NCI-H1105 (cell line): ENCODE measurements at places on chromosomes 5 and 9.

DNA sequence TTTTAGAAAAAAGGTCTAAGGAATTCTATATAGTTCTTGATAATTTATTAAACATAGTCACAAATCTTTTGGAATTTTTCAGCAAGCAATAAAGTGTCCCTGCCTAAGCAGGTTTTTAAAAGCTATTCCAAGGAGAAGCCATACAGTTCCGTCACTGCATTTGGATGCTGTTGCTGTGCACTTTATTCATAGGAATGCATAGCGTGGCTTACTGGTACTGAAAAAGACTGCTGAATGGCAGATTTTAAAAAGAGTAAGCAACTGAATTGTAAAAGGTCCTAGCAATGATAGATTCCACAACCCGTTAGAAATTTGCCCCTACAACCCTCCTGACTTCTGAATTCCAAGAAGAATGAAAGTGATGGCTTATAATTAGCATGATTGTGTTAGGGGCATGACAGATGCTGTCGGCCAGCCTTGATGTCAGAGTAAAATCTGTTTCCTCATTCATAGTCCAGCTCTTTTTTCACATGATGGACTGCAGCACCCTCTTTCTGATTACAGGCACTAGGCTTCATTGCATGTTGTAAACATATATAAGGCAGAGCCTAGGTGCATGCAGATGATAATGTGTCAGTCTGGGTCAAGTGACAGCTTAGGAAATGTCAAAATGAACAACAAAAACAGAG is 227.0 kb downstream of the PDE4D start:
- no peak for DNase-seq

DNA sequence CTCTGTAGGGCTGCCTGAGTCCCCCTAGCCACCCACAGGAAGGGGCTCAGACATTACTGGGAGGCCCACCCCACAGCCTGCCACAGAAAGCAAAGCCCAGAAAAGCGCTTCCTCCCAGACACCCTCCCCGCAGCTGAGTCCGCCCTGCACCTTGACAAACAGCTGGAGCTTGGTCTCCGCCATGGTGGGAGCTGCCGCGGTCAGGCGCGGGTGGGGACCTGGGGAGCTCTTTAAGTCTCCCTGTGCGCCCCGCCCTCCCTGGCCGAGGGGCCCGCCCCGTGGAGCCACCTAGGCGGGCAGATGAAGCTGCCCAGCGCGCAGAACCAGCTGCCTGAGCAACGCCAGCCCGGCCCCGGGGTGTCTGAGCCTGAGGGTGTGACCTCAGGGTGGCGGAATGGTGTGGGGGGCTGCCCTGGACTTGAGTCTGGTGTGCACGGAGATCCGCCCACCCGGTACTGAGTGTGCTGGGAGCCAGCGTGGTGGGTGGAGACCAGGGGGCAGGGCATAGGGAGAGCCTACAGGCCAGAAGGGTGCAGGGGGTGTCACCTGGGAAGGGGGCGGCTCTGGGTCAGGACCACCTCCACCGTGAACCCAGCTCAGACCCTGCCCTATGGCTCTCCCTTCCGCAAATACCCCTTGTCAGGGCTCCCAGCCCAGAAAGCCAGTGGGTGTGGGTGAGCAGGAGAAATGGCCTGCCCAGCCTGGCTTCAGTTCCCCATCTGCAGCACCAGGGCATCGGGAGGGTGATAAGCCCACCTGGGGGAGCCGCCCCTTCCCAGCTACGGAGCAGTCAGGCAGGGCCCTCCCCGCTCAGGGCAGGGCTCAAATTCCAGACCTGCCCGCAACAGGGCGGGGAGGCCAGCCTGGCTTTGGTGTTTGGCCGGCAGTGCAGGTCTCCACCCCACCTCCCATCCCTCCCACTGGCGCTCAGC is at the start of gene CLIC3:
CLIC3 (minus strand) TSS at position 208 of the 932 bp plus-strand sequence; CDS start at position 183, 25 bp downstream.
- no peak for DNase-seq

GRCh38 chr5:53073348-53073747 is 36.2 kb downstream of the MOCS2 start:
- DNase-seq: no peak

DNA sequence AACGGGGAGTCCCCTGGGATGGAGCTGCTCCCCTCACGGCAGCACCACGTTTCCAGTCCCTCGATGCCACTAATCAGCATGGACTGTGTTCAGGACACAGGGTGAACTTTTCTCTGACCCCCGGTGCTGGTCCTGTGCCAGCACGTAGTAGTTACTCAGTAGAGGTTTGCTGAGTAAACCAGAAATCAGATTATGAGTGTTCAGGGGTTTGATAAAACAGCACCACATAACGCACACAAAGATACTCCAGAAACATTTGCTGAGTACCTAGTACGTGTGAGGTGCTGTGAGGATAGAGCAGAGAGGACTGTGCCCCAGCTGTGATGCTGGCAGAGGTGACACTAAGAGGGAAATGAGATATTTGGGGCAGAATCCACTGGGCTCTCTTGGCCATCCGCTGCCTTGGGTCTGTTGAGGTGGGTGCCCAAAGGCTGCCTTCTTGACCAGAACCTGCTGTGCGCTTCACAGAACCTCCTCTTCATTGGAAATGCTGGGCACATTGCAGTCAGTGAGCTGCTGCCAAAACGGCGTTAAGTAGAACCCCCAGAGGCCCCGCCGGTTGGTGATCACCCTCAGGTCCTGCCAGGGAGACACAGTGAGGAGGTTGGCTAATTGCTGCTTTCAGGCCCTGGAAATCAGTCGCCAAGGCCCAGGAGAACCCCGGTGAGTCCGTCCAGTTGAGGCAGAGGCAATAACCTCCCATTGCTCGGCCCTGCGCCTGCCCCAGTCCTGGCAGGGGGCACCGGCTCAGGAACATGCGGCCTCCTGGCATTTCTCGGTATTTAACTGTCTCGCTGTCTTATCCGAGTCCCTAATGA is 49.4 kb downstream of the NEURL1B start:
- DNase-seq: no peak

GRCh38 chr9:101029315-101030085 is 973 bp downstream of the PLPPR1 start:
- no peak for DNase-seq

GRCh38 chr5:73858776-73859175 is 232.8 kb downstream of the ARHGEF28 start:
- no peak for DNase-seq

DNA sequence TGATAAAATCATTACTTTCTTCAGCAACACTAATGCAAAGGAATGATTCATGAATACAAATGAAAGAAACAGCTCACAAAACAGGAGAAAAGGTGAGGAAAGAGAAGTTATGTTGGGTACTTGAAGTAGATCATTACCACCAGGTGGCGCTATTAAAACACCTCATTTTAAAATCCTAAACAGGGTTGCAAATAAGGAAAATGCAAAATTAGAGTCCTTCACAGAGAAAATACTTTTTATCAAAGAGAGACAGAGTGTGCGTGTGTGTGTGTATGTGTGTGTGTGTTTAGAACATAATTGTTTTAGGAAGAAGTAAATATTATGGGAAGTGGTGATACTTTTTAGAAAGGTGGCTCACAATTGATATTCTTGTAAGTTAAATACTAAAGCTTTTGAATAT is 49.5 kb upstream of the CD180 start:
- peak; percentile 8 for DNase-seq

DNA sequence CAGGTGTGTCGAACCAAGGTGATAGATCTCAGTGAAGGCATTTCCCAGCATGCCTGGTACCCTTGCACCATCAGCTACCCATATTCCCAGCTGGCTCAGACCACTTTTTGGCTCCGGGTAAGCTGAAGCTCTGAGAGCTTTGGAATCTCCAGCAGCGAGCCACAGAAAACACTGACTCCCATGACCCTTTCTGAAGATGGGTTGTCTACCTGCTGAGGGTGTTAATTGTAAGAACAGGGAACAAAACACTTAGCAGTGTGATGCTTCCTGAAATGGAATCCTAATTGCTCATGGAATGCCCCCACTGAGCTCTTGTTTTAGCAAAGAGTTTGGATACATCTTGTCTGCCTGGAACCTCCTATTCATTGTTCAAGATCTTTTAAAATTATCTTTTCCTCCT is 177.7 kb downstream of the PAPPA start:
- DNase-seq: no peak
